ENCODE measurements at places on chromosomes 5 and 9.

DNA sequence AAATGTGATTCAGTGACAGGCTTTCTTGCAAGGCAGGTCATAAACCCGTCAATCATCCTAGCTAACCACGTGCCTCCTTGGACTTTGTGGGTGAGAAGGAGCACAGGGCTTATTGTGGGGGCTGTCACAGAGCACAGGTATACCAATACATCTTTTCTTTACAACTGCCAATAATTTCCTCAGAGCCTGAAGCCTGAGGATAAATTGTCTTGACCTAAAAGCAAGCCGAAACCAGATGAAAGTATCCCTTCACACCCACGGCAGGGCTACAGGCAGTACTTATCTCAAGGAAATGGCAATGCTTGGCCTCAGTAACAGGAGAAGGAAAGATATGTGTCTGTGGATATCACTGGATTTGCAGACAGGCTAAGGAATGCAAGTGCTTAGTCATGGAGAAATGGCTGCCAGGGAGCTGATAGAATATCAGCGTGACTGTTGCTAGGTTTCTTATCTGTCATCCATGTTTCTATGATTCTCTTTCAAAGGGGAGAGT is 90.3 kb upstream of the ZNF366 start:
- DNase-seq = no peak

- DNase-seq = peak; percentile 58
These were observed 174.0 kb downstream of the FGF18 start for GRCh38 chr5:171593401-171593800.

- no peak for DNase-seq
These were observed 763.6 kb downstream of the TAF11L14 start for GRCh38 chr5:18397891-18398290.

GRCh38 chr9:126516561-126516935 is 97.2 kb upstream of the LMX1B start:
- no peak for DNase-seq

DNA sequence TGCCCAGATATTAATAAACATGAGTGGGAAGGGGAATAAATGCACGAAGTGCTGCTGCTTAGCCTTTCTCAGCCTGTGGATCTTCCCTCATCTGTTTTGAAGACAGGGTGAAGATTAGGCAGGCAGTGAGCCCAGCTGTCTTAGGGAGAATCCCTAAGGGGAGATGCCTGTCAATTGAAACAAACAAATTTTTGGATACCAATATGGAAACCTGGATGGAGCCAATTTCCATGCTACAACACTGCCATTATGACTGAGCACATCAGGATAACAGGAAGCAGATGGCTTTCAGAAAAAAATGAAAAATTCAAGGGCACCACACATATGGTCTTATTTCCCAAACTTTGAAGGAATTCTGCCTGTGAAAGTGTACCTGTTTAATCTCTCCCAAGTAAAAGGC is 80.3 kb downstream of the HMHB1 start:
- DNase-seq = no peak

DNA sequence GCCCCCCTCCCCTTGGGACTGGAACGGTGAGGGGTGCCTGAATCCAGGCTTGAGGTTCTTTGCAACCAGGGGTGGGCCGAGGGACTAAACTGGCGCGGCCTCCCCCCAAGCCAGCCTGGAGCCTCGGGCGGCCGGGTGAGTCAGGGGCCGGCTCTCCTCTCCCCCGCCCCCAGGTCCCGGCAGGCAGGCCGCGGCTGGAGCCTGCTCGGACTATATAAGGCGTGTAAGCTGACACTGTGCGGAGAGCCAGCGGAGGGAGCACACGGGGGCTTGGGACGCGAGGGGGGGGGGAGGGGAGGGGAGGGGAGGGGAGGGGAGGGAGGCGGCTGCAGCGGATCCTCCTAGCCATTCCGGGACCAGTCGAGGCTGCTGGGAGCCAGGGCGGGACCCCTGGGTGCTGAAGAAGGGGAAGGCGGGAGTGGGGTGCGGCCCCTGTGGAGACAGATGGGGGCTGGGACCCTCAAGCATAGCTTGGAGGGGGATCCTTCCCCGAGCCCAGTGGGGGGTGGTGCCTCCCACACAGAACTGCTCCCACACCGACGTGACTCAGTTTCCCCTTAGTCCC is 595 bp downstream of the PDLIM7 start:
- DNase-seq = no peak

- DNase-seq = no peak
These were observed 3.0 kb upstream of the RASGRF2 start for GRCh38 chr5:80957031-80957761.

DNA sequence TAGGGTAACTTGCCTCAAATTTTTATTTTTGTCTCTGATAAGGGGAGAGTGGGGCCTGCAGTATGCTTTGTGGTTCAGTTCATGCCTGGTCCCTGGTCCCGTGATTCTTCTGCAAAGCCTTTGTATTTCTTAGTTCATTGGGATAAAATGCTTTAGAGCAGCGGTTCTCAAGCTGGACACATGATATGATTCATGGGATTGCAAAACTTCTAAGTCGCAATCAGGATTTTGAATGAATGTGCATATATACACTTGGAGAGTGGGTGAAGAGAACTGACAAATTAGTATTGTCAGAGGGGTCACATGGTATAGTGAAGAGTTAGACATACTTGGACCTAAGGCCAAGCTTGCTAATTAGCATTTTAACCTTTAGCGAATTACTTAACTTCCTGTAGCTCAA is 265.4 kb upstream of the KLF9 start:
- DNase-seq = no peak

GRCh38 chr9:16524078-16524477 is 346.4 kb downstream of the BNC2 start:
- no peak for DNase-seq

GRCh38 chr5:178778919-178779318 is 48.5 kb upstream of the ZNF354A start:
- DNase-seq = no peak

DNA sequence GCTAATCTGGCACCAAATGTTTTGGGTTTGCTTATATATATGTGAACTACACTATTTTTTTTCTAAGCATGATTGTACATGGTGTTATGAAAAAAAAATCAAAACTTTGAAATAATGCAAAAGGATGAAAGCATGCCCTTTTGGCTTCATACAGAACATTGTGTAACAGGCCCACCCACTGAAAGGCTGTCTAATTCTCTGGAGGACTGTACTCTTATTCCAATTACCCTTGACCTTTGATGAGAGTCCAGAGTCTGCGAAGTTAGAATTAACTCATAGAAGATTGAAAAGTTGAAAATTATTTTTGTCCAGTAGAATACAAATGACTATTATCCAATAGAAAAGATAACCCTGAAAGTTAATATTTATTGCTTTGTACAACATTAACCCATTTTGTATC is 117.4 kb downstream of the ADAMTS12 start:
- no peak for DNase-seq

DNA sequence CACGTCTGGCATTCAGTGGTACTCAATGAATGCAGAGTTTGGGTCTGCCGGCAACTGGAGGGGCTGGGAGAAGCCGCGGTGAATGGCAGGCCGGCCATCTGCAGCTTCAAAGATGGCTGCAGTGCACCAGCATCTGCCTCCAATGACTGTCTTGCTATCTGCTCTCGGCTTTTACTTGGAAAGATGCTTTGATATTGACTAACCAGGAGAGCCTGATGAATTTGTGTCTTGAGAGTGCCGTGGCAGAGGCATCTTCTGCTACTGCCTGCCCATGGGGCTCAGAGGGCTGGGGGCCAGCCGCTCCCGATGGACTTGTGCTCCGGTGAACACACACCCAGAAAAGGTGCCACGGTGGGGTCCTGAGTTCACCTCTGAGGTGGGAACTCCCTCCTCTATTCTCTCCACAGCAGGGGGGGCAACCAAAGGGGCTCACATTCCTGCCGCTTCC is 164.5 kb downstream of the COL23A1 start:
- DNase-seq = peak; percentile 47

GRCh38 chr5:178322736-178323540 is 90.3 kb upstream of the PHYKPL start:
- DNase-seq = no peak

DNA sequence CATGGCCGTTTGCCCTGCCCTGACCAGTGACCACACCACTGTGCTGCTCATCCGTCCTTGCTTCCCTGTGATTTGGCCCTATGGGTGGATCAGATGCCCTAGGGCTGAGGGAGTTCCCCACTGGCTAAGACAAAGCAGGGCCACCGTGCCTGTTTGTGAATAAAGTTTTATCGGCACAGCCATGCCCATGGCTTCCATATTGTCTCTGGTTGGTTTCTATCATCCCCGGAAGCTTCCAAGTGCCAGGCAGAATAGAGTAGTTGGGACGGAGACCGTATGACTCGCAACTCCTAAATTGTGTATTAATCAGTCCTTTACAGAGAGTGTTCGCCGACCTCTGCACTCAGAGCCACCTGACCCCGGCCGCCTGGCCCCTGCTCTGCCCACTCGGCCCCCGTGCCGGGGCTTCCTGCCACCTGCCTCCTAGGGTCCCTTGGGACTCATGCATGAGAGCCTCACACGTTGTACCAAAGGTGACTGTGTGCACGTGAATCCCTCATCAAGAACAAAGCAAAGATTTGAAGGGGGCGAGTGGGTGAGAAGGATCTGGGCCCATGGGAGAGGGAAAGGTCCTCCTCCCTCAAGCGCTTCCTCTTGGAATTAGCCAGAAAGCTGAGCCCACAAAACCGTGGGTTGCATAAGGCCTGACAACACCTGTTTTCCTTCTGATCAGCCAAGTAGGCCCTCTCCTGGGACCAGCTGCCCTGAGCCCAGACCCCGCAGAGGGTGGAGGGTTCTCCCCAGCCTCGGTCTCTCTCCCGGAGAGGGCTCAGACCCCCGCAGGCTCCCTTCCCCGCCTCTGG is 11.7 kb upstream of the FCN2 start:
- no peak for DNase-seq

- no peak for DNase-seq
These were observed 44.4 kb upstream of the ANKDD1B start for GRCh38 chr5:75566710-75567309.

- DNase-seq = no peak
These were observed 479.5 kb downstream of the TAF11L14 start for GRCh38 chr5:18113721-18114120.

GRCh38 chr9:135491764-135492163 is 8.7 kb upstream of the MRPS2 start:
- DNase-seq = no peak

DNA sequence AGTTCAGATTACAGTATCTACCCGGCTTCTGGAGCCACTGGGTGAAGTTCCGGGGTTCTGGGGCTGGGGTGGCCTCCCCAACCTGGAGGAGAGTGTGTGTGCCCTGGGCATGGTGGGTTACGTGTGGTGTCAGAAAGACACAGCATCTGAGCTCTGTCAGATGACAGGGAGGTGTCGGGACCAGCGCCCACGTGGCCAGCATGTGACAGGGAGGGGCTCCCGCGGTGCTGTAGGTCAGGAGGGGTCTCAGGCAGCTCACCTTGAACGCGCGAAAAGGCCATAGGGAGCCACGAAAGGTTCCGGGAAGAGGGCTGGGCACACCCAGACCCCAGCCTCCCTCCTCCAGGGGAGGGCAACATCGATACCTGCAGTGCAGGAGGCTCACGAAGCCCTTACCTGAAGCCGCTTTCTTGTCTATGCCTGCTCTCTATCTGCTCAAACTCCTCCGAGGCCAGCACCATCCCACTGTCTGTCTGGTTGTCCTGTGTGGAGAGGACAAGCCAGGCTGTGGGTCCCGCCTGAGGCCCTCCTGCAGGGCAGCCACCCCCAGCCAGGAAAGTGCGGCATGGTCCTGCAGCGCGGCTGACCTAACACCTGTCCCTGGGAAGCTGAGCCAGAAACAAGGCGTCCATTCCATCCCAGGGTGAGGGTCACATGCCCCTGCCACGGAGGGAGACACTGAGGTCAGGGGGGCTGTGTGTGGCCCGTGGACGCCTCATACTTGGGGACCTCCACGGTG is 17.4 kb upstream of the SCGB3A1 start:
- DNase-seq = no peak

- no peak for DNase-seq
These were observed 9.7 kb downstream of the SPATA9 start for GRCh38 chr5:95673081-95673480.

DNA sequence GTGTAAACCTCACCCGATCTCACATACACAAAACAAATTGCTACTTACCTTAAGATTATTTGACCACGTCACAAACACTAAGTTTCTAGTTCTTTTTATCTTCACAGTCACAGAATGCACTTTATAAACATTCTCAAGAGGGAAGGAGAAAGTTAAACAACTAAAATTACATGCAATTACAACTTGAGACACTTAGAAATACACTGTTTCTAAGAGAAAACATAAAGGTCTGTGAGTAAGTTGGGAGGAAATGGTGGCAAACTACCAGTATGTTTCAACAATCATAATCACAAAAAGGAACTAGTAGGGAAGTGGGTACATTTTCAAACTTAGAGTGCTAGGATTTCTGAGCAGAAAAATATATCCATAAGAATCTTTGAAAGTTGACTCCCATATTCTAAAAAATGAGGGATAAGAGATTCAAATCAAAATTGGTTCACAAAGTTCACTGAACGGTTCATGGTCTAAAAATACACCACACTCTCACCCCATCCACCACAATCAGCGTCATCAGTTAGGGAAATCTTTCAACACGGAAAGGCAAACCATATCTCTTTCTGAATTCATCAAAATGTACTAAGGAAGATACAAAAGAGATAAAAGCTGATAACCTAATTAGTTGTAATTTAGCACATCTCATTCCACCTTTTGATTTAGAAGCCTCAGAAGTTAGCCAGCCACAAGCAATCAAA is 182.6 kb downstream of the BNC2 start:
- no peak for DNase-seq

Measured in vagina (tissue), 2 donors.